Cerebellar nuclear complex (tissue), 1 donor: ENCODE measurements at places on chromosomes 1 and 21.

DNA sequence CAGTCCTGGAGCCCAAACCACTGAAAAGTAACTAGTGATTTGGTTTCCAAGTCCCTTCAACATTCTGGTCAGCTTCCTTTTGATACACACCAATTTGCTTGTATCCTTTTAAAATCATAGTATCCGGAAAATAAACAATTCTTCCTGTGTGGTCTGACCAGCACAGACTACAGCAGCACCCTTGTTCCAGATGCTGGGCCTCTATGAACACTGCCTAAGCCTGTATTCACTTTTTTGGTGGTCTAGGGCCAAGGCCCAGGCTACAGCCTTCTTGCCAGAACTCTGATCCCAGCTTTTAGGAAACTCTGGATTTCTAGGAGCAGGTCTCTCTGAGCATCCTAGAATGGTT is 801 bp upstream of the DDAH1 start:
- no peak for DNase-seq

DNA sequence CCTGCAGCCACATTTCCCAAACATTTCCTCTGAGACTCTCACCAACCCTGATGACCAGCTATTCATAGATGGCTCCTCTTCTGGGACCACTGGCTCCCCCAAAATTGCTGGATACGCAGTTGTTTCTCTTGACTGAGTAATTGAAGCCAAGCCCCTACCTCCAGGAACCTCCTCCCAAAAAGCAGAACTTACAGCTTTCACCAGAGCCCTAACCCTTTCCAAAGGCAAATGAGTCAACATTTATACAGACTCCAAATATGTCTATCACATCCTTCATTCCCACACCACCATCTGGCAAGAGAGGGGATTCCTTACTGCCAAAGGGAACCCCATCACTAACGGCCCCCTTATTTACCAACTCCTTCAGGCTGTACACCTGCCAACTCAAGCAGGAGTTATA is 20.3 kb upstream of the CA6 start:
- DNase-seq: no peak

DNA sequence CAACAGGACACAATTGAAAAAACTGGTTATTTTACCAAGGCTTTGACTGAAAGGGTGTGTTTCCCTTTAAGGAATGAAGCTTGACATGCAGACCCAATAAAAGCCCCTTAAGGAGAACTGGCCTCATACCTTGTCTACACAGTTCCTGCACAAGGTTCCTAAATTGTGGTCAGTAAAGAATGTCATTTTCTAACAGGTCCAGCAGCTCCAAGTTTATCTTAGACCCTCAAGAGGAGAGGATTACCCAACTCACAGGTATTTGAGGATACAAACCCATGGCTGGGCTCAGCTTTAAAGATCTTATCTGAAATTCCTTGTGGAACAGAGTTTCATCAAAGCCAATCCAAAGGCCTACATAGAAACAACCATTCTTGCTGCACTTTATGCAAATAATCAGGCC is 31.4 kb upstream of the CBR3 start:
- no peak for DNase-seq

DNA sequence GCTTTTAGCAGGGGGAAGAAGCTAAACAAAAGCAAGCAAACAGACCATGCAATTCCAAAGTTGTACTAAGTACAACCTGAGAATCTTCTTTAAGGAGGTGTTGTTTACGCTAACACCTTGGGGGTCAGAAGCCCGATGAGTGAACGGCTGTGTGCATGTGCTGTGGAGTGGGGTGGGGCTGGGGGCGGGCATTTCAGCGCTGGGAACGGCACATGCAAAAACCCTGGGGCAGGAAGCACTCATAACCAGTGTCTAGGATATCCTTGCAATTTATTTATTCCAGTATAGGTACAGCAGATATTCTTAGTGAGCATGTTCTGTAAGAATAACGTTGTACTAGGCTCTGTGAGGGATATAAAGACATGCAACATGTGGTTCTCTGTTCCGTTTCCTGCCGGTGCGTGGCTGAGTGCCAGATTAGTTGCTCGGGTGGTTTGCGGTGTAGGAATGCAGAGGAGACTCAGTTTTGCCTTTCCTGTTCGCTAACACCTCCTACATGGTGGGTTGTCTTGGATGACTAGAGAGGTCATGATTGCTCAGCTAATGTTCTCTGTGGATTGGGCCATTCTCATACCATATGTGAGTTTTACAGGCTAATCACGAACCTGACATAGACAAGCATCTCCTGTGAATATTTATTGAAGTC is 3.7 kb downstream of the FASLG start:
- no peak for DNase-seq

DNA sequence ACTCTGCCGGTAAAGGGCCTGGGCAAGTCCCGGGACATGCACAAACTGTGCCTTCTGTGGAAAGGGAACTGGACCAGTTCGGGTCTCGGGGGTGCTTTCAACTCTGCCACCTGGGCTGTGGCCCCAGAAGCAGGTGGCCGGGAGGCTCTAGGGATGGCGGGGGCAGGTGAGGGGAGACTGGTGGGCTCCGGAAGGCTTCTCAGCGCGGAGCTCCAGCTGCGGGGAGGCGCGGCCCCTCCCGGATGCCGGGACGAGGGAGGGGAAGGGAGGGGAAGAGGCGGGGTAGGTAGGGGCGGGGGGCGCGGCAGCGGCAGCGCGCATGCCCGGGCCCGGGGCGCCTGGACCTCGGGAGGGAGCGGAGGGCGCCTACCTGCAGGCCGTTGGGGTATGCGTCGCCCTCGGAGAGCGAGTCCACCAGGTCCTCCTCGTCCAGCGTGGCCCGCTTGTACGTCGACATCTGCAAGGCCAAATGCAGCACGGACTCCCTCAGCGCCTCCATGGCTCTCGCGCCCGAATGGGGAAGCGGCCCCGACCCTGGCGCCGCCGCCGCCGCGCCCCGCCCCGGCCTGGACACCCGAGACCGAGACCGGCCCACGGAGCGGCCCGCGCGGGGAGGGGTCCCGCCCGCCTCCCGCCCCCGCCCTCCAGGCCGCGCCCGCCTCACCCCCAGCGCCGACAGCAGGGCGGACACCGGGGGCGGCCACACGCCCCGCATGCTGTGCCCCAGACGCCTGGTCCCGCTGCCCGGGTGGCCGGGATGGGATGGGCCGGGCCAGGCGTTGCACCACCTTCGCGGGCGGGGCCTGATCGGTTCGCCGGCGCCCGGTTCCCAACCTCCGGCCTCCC is at the start of gene ECE1:
ECE1 (minus strand) TSS at position 764 of the 846 bp plus-strand sequence; CDS start at position 715, 49 bp downstream.
- DNase-seq: no peak

GRCh38 chr1:178575611-178576361 is 62.9 kb downstream of the TEX35 start:
- no peak for DNase-seq

DNA sequence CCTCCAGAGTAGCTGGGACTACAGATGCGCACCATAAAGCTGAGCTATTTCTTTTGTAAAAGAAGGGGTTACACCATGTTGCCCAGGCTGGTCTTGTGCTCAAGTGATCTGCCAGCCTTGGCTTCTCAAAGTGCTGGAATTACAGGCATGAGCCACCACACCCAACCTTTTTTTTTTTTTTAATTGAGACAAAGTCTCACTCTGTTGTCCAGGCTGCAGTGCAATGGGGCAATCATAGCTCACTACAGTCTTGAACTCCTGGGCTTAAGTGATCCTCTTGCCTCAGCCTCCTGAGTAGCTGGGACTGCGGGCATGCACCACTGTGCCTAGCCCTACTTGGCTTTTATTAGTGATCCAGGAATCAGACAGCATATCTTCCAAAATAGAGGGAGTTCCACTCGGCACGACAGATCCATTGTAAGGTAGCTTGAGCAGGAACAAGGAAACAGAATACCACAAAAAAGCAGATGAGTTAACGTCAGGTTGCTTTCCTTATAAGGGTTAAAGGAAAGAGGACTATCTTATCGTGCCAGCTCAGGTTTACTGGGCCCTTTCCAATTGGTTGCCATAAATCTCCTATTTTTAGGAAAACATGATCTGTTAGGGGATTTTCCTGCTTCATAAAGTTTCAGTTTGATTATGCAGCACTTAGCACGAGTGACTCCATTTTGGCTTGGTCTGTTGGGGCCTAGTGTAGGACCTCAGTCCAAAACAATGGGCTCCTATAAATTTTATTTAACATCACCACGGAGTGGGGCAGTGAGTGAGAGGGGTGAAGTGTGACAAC is 45.2 kb downstream of the NENF start:
- DNase-seq: no peak

GRCh38 chr1:225903623-225904022 is 14.7 kb upstream of the LEFTY1 start:
- DNase-seq: no peak

- DNase-seq: no peak
These were observed 197.4 kb downstream of the HS2ST1 start for GRCh38 chr1:87111659-87112371.

DNA sequence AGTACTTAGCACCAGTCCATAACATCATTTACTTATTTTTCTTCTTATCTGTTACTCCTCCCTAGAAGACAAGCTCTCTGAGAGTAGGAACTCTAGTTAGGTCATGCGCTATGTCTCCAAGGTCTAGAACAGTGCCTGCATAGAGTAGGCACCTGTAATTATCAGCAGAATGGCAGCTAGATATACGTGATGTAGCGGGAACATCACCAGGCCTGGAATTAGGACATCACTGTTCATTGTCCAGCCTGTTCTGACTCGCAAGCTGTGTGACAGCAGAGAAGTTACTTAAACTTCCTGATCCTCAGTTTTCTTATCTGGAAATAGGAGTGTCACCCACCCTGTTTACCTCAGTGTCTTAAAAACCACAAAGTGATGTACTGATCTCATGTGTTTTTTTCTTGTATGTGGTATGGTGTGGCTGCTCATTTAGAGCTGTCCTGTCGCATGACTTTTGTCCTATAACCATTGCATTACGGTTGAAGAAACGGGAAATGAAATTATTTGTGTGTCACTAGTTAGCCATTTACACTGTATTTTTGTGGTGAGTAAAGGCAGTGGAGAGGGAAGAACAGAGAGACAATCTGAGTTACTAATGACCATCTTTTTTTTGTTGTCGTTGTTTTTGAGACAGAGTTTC is 37.1 kb upstream of the EXO1 start:
- DNase-seq: no peak

DNA sequence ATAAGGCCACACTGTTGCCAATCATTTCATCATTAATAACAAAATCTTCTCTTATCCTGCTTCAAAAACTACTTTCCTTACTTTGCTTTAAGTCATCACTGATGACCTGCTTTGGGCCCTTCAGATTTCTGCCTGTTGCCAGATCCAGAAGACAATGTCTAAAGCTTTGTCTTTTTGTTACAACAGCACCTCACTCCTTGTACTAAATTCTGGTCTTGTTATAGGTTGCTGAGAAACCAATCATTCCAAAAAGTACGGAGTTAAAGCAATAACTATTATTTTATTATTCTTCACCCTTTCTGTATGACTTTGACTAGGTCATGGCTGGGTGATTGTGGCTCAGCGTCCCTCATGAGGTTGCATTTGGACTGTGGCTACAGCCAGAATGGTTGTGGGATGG is 633.5 kb downstream of the PTPRU start:
- no peak for DNase-seq

- no peak for DNase-seq
These were observed 223.5 kb downstream of the HMCN1 start for GRCh38 chr1:185957441-185958363.

DNA sequence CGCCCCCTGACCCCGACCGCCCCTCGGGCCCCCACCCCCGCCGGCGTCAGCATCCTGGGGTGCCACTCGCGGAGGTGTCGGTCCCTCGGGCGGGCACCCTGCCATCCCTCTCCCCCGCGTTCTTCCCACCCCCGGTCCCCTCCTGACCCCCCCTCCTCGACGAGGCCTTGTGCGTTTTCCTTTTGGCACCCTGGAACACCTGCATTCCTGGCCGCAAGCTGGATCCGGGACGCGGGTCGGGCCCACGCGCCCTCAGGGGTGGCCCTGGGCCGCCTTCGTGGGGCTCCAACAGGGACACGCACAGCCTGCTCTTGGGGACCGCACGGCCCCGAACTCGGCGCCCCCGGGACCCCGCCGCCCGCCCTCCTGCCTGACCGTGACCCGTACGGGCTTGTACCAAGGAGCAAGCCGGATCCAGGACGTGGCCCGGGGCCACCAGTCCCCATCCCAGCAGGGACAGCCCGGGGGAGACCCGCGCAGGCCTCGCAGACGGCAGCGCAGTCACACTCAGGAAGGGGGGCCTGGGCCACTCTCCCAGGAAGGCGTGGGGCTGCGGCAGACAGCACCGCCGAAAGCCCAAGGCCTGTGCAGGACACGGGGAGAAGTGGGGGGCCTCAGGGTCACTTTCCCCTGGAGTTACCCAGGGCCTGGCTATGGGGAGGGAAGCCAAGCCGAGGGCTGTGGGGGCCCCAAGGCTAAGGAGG is 579 bp upstream of the SLC19A1 start:
- DNase-seq: no peak

DNA sequence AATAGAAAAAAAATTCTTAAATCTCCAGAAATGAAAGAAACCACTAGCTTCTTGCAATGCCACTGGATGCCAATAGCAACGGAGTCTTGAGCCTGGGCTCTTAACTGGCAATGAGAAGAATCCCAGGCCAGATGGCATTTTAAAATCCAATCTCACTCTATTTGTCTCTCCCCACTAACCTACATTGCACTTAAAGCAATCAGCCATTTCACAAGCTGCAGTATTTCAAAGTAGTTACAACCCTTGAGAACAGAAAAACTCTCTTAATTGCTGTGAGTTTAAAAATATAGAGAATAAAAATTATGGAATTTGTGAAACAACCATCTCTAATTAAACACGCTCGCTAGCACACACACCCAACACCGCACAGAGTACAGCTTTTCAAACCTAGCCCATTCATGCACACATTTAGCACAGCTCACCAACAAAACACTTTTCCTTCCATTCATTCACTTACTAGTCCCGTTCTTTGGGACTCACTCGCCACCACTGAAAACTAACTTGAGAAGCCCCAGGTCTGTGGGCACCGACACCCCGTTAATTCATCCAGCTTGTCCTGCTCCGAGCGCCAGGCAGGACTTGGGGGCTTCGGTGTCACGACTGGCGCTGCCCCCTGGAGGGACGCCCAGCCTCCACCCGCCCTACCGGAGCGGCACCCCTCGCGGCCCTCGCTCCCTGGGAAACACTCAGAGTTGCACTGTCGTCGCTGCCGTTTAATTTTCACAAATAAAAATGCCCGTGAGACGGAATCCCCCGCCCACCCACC is 1.0 kb downstream of the DDAH1 start:
- DNase-seq: no peak

DNA sequence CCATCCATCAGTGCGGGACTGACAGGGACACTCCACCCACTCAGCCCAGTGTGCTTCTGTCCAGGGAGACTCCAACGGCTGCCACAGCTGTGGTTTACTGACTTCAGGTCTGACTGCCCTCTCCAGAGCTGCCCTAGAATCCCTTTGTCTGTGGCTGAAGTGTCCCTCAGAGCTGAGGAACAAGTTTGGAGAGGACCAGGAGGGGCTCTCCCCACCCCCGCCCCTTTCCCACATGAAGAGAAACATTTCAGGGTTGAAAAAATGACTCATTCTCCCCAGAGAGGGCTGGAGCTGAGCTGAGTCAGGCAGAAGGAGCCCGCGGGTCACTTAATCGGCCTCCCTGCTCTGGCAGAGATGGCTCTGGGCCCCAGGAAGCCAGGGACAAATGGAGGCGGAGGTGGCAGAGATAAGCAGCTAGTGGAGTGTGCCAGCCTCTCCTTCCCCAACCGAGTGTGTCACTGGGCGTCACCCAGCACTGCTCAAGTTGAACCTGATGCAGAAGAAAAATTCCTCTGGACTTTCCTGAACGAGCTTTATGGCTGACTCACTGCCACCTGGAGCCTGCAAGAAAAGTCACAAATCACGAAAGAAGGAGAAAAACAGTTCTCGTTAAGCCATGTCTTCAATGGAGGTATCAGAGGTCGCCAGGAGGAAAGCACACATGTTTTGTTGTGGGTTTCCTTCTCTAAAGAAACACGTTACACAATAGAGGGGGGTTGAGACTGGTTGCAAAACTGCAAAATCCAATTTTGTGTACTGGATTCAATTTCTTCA is 34.3 kb upstream of the ECE1 start:
- DNase-seq: no peak

GRCh38 chr1:52348704-52349300 is 17.2 kb downstream of the CC2D1B start:
- no peak for DNase-seq
